NCI-H1092 (cell line): ENCODE measurements at places on chromosomes 11 and 22.

DNA sequence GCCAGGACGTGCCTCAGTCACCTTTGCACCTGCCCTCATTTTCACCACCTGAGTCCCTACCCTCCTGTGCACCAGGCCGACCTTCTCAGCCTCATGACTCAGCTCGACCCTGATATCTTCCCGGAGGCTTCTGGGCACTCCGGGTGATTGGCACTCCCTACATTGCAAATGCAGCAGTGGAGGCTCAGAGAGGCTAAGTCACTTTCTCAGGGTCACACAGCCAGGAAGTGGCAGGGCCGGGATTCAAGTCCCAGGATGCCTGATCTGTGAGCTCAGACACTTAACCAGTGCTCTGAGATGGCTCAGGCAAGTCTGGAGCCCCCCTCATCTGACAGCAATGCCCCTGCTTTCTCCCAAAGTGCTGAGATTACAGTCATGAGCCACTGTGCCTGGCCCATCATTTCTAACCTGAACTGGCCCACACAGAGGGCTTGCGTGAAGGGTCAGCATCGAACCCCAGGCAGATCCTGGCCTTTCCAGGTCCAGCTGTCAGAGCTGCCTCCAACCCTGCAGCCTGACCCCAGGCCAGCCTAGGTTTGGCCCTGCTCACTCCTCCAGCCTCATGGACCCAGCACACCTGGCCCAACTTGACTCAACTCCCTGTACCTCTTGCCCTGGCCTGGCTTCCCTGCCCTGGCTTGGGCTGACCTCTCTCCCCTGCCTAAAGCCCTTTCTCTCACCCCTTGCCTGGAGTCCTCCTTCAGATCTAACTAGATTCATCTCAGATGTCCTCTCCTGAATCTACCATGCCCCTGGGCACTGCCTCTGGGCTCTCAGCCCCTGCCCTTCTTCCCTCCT, 40.7 kb upstream of the RTL6 start:
- no peak for DNase-seq

DNA sequence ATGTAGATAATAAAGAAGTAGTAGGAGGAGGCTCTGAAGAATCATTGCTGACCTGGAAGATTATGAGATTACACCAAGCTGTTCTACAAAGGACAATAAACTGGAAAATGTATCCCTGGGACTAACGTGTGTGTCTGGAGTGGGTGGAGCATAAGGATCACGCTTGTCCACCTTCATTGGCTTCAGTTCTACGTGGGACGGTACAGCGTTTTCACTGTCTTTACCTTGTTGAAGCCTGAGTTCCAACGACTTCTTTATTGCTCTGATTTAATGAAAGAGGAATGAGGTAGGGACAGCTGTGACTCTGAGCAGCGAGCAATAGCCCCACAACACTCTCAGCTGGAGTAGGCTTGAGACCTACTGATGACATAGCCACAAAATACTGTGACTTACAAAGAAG, 87.0 kb downstream of the ARHGAP42 start:
- no peak for DNase-seq

DNA sequence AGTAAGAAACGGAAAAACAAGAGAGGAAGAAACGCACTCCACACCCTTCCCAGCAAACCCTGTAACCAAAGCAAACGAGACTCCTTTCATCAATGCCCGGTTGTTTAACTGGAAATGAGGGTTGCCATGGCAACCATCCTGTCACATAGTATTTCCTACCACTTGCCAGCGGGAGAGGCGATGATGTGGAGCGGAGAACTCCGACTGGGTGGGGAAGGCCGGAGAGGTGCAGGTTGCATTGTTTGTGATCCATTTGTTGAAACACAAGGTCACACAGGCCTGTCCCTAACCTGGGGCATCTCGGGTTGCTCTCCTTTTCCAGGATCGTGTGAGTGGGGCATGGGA, 609.9 kb downstream of the BUD13 start:
- DNase-seq: peak; percentile 96

DNA sequence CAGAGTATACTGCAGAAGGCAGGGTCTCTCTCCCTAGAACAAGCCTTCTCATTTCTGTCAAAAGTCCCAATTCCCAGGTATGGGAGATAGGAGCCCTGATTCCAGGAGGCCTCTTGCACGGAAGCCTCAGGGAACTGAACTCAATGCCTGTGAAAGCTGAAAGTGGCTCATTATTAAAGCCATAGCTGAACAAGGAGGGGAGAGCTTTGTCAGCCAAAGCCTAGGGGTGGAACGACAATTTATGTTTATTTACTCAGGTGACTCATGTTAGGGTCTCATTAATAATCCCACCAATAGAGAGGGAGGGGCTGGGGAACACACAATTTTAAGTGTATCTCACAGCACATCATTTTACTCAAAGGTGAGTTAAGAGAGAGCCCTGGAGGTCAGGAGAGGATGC, 44.9 kb downstream of the DSCAML1 start:
- DNase-seq: no peak

- DNase-seq: peak; percentile 2
Measured at GRCh38 chr11:7657306-7658025, 15.8 kb downstream of the CYB5R2 start.

DNA sequence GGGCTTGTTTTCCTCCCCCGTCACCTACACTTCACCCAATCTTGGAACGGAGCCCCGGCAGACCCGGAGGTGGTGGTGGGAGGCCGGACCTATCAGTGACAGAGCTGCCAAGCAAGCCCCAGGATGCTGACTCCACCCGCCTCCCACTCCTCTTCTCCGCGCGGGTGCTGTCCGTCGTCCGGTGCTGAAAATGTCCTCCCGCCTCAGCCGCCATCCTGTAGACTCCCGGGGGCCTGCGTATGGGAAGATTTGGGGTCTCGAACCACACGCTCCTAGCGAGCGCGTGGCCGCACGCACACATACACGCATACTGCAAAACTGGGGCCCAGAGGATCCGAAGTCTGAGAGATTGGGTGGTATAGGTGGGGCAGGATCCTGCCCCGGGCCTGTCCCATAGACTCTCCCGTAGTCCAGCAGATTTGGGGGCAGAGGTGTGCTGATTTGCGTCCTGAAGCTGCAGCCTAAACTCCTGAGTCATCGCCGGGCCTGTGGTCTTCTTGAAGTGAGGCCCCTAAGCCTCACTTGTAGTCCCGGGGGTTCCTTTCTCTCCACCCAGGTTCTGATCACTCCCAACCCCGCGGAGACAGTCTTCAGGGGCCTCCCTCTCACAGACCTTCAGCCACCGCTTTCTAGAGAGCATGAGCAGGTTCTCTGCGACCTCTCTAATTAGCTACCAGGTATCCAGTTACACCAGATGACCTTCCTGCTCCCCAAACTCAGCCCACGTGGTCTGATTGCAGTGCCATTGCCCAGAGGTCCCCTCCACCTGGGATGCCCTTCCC, 796 bp upstream of the YIF1A start:
- DNase-seq: no peak

- no peak for DNase-seq
Measured at GRCh38 chr11:15884777-15885540, 471.4 kb downstream of the SOX6 start.

GRCh38 chr22:31987218-31987617, 42.9 kb downstream of the YWHAH start:
- no peak for DNase-seq

- no peak for DNase-seq
Measured at GRCh38 chr11:60764879-60765278, 8.2 kb downstream of the MS4A15 start.

GRCh38 chr22:24768537-24769374, 5.8 kb downstream of the PIWIL3 start:
- peak; percentile 71 for DNase-seq

DNA sequence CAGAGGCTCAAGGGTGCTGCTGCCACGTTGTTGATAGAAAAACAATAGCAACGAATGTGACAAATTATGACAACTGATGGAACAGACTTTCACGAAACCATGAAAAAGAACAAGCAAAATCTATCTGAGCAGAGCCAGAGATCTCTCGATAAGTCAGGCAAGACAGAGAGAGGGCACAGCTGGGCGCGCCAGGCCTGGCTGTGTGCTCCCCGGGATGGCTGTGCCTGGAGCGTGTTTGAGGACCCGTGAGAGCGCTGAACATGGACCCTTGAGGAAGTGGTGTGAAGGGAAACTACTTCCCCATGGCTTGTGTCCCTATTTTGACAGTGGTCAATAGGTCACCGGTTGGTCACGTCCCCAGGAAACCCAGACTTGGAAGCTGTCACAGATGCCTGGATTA, 83.1 kb upstream of the FGF3 start:
- no peak for DNase-seq
